Stimulated activated naive CD4-positive, alpha-beta T cell (primary cell): ENCODE measurements at places on chromosomes 12 and 14.
A peak's percentile ranks its signal among the peaks of the same experiment; 100 is the strongest.

DNA sequence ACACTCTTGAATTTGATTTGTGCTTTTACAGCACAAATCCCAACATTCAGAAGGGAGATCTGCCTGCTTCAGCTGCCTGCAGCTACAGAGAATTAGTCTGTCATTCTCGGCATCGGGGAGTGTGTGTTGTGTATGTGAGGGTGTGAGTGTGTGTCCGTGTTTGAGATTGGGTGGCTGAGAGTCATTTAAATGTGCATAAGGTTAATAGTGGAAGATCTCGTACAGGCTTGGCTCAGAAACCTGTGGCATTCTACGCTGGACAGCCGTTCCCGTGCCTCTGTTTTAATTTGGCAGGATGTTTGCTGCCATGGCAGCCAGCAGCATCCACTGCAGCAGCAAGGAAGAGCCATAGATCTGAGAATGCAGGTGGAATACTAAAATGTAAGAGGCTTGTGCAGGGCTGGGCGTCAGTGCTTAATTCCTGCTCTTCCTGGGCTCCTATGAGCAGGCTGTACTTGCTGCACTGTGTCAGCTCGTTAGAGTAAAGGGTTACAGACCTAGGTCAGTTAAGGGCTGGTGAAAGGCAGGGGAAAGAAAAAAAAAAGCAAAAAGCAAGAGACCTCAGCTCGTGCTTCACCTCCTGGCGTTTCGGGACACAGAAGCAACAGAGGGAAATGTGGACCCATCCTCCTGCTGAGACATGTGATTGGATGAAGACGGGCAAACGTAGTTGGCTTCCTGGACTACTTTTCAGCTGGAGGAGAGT lies 205.4 kb downstream of the NAV3 start:
- no peak for DNase-seq

GRCh38 chr14:36773558-36773957 lies 111.9 kb downstream of the PAX9 start:
- no peak for DNase-seq

GRCh38 chr12:8912914-8913313 lies 1.4 kb upstream of the PHC1 start:
- DNase-seq, result peak; percentile 19

GRCh38 chr12:49903700-49904423 lies at the start of gene FAIM2:
FAIM2 (minus strand) TSS chr12:49903900; CDS start chr12:49903792, 108 bp downstream.
- peak; percentile 17 for DNase-seq

DNA sequence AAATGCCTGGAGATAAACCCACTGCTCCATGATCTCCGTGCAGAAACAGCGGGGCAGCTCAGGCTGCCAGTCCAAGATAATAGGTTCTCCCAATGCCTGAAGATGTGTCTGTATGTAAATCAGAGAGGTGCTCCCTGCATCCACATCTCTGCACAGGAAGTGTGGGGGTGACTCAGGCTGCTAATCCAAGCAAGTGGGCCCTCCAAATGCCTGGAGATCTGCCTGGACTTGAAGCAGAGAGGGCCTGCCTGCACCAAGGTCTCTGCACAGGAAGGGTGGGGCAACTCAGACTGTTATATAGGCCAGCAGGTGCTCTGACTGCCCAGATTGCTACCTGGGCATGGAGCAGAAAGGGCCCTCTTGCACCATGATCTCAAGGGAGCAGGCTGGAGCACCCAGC lies 504.7 kb downstream of the LRFN5 start:
- no peak for DNase-seq
